ENCODE measurements at places on chromosomes 4 and X.

DNA sequence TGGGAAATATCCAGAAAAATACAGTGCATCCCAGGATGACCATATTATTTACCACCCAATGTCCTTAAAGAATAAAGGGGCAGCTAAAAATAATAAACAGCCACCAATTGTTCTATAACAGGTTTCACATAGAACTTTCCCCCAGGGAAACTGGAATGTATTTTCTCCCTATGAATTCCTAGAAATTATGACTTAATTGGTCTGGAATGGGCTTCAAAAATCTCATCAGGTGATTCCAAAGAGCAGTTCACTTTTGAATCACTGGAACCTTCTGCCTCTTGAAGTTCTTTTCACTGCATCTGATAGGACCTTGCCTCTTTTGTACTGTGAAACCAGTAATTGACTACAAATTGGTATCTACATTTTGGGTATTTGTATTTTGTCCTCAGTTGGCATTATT, 119.3 kb downstream of the ZNF330 start:
- no peak for DNase-seq

DNA sequence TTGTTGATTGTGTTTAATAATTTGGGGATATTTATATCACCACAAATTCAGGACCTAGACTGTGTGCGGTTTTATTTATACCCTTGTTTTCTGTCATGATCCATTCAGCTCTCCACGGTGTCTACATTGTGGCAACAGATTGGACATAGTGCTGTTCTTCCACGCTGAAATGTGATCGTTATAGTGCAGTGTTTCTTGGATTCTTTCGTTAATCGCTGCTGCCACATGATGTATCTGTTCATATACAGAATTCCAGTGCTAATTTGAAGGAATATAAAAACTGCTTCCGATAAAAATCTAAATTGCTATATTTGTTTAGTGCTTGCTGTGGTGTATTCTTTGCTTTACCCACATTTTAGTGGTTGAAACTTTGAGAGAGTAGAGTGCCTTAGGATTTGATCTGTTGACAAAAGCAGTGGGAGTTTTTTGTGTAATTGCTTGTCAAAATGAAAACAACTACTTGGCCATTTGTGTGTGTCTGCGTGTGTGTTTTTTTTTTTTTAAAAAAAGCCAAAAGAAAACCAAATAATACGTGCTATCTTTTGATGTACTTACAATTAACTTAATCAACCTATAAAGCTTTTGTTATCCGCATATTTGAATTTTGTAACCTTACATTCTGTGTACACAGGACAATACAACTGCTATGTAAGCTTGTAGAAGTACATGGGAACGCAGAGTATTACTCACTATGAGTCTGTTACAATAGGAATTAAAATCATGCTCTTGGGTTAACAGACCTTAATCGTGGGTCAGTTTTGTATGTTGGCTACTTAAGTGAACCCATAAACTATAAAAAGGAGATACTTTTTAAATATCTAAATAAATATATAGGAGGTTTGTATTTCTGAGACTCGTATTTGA, 353.3 kb downstream of the ARHGAP24 start:
- DNase-seq = no peak

GRCh38 chr4:84631573-84631972, 48.6 kb downstream of the CDS1 start:
- no peak for DNase-seq

- DNase-seq = no peak
Observed at GRCh38 chrX:47515941-47516665, 33.1 kb upstream of the ZNF41 start.

DNA sequence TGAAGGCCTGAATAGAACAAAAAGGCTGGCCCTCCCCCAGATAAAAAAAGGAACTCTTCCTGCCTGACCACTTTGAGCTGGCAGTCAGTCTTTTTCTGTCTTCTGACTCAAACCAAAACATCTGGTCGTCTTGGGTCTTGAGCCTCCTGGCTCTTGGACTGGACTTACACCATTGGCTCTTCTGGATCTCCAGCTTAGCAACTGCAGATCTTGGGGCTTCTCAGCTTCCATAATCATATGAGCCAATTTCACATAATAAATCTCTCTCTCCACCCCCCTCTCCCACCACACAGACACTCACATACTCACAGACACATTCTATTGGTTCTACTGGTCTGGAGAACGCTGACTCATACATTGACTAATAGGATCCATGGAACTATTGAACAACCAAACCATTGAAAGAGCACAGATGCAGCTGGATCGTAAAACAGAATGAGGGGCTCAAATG, 15.6 kb upstream of the CWH43 start:
- DNase-seq = no peak

DNA sequence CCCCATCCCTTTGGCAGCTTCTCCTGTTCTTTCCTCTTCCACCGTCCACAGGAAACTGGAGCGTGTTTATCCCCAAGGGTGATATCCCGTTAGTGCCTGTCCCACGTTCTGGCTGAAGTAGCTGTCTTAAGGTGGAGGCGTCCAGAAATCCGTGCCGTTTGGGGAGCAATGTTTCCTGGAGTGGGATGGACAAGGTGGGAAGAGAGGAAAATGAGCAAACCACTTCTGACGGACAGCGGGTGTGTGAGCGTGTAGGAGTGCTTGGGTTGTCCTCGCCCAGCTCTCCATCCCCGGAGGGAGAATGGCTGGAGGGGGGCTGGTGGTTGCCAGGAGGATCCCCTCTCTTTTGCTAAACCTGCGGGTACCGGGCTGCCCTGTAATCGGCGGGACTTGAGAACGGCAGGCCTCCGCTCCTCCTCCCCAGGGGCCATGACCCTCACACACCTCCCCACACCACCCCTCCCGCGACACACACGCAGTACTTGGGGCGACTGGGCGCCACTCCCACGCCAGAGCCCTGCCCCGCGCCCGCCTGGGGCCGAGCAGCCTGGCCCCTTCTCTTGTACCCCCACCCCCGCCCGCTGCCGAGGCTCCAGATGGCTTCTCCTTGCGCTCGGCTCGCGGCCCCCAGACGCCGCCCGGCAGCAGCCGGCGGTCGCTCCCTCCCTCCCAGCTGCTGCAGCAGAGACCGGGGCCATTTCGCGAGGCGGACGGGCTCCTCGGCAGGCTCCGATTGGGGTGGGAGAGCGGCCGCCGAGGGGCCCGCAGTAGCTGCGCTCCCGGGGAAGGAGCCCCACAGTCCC, 13.9 kb upstream of the PRDM8 start:
- DNase-seq = no peak

- no peak for DNase-seq
Observed at GRCh38 chrX:150577174-150577573, 8.8 kb downstream of the MTM1 start.

Data from naive B cell (primary cell).